Activated T-cell treated with anti-CD3 and anti-CD28 coated beads for 24 hours (primary cell): ENCODE measurements at places on chromosomes 1 and 21.

GRCh38 chr1:198648592-198648991 lies 9.8 kb downstream of the PTPRC start:
- DNase-seq, result no peak

DNA sequence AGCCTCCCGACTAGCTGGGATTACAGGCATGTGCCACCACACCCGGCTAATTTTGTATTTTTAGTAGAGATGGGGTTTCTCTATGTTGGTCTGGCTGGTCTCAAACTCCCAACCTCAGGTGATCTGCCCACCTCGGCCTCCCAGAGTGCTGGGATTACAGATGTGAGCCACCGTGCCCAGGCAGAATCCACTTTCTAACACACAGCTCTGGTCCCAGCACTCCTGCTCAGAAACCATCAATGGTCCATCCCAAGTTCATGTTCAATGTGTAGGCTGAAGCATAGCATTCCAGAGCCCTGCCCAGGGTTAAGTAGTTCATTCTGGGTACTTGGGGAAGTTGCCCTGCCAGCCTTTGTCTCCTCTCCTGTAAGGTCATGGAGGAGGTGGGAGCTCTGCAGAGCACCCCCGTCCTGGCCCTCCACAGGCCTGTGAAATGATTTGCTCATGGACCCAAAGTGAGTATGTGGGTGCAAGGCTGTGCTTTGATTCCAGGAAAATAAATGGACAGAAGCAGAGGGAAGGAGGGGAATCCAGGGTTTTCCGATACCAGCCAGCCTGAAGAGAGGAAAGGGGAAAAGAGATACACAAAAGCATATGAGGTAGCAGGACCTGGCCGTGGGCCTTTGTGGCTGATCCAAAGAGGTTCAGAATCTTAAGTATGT lies 55.2 kb downstream of the NENF start:
- DNase-seq, result no peak

DNA sequence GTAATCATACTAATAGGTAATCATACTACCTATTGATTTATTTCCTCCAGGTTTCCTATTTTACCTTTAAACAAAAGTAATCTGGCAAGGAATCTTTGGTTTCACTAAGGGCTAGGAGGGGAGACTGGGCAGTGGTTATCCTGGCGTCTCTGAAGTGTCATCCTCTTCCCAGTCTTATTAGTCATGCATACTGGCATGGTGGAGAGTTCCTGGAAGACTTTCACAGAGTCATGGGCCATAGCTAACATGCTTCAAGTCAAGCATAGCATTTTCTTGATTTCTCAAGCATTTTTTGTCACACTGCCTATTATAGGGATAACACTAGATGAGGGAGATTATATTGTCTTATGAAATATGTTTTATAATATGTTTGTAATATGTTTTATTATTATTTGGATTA lies 64.0 kb upstream of the ASB17 start:
- no peak for DNase-seq

DNA sequence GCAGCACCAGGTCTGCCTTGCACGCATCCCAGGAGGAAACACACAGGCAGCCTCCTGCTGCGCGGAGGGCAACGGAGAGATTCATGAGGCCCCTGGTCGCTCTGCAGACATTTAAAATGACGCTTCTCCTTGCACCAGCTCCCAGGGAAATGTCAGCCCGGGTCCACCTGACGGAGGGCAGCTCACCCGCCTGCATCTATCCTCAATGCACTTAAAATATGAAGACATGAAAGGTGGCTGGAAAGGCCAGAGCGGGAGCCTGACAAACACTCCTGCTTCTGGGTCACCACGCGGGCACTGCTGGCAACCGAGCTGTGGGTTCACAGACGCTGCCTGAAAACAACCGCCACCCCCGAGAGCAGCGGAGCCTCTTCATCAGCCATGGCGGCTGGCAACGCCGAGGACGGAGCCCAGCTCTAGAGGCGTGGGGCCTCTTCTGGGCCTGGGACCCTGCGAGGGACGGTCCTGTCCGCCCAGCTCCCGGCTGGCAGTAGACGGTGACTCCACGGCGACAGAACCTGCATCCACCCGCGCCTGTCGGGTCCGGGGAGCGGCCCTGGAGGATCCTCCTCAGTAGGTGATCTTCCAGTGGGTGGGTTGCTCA lies 22.7 kb downstream of the POFUT2 start:
- no peak for DNase-seq

DNA sequence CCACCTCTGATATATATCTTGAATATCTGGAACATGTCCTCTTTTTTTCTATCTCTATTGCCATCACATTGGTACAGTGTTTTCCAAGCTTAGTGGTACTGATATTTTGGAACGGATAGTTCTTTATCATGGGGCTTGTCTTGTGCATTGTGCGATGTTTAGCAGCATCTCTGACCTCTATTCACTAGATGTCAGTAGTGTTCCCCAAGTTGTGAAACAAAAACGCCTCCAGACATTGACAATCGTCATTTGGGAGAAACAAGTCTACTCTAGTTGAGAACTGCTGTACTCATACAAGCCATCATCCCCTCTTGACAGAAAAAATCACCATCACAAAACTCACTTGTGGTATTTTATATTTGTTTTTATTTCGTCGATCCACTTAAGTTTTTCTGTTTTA lies 79.7 kb upstream of the CHODL start:
- DNase-seq, result no peak

DNA sequence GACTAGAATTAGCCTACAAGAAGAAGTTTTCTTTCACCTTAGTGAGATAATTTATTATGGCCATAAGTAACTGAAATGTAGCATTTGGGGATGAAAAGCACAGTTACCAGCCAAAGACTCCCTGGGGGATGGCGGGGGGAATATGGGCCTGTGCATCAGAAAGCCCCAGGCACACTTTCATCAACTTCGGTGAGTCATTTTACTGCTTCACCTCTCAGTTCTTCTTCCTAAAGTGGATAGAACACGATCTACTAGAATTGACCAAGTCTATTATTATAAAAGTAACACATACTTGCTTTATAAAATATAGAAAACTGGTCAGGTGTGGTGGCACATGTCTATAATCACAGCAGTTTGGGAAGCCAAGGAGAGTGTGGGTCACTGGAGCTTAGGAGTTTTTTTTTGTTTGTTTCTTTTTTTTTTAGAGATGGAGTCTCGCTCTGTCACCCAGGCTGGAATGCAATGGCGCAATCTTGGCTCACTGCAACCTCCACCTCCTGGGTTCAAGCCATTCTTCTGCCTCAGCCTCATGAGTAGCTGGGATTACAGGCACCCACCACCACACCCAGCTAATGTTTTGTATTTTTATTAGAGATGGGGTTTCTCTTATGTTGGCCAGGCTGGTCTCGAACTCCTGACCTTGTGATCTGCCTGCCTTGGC lies 141.8 kb downstream of the ZZZ3 start:
- no peak for DNase-seq

DNA sequence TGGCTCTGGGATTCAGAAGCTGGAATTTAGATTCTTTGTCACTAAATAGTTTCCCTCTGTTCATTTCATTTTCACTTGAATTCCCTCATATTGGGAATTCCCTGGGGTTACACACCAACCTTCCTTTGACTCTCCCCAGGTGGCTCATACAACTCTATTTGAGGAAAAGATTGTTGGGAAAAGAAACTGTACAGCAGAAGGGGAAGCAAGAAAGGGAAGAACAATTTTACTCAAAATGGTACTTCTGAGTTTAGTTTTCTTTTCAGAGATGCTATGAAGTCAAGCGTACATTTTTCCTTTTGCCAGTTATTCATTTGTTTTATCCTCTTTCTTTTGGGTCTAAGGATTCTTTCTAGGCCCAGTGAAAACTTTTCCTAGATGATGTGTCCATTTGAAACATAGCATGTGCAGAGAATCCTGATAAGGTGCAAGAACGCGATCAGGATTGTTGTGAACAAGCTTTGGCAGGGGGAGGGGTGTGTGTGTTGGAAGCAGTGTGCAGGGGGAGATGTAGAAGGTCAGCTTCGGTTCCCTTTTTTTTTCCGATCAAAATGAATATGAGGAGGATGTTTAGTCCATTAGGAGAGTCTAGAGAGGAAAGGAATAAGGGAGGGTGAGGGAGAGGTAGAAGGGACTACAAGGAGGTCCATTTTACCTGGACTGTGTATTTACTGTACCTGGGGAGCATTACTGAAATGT lies 26.8 kb upstream of the CD1D start:
- DNase-seq, result no peak

DNA sequence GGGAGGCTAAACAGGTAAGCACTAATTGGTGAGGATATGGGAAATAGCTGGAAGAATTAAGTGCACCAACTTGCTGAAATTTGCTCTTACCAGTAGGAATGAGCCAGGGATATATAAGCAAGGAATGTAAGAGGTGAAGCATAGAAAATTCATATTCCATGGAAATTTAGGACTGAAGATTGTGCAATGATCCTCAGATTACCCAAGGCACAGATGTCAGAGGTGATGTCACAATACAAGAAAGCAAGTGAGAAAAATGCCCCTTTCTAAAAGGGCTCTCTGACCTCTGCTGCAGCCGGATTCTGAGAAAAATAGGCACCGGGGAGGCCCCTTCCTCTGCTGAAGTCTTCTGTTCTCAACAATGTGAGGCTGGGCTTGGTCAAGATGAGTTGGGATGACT lies 112.3 kb upstream of the ZNF678 start:
- DNase-seq, result no peak

DNA sequence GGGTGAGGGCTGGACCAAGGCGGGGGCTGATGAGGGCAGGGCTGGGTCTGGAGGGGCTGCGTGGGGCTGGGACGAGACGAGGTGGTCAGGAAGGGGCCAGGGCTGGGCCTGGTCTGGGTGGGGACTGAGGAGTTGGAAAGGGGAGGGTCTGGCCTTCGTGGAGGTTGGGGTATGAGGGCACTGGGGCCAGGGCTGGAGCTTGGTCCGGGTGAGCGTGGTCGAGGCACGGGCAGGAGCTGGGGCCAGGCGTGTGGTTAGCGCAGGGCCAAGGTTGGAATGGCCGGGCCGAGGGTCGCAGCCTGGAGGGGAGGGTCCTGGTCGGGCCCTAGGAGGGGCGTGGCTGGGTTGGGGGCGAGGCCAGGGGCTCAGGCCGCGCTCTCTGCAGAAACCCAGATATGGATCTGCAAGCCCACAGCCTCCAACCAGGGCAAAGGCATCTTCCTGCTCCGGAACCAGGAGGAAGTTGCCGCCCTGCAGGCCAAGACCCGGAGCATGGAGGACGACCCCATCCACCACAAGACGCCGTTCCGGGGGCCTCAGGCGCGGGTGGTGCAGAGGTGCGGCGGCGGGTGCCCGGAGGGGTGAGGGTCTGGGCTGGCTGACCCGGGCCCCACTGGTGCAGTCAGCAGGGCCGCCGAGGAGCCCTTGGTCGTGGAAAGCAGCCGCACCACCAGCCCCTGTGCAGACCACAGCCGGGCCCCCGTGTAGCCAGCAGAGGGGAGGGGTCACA lies 9.0 kb downstream of the TTLL10 start:
- no peak for DNase-seq

DNA sequence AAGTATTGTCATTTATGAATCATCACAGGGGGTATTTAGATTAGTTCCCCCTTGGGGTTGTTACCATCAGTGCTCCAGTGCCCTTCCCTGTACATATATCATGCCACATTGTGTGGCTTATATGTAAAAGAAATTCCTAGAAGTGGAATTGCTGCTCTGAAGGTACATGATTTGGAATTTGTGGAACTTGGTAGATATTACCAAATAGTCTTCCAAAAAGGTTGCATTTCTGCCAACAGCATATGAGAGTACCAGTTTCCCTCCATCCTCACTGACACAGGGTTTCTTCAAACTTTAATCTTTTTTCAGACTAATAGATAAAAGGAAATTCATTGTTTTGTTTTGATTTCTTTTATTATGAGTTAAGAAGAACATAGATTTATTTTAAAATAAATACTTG lies 41.3 kb downstream of the AKNAD1 start:
- no peak for DNase-seq
